ENCODE measurements at places on chromosomes 7 and 10.
A peak's percentile ranks its signal among the peaks of the same experiment; 100 is the strongest.

DNA sequence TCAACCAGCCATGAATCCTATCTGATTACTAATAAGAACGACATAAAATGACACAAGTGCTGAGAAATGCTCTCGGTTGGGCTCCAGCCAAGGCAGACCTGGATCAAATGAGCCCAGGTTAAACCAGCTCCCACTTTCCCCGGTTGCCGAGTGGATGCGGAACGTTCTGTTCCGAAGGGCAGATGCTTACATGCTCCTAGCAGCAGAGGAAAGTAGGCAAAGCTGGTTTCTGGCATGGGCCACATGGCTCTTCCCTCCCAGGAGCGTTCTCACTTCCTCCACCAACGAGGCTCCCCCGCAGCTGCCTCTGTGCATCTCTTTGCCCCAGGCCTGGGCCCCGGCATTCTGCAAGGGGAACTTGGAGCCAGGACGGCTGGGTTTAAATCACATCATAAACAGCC lies 61.8 kb upstream of the SDK1 start:
- no peak for DNase-seq

DNA sequence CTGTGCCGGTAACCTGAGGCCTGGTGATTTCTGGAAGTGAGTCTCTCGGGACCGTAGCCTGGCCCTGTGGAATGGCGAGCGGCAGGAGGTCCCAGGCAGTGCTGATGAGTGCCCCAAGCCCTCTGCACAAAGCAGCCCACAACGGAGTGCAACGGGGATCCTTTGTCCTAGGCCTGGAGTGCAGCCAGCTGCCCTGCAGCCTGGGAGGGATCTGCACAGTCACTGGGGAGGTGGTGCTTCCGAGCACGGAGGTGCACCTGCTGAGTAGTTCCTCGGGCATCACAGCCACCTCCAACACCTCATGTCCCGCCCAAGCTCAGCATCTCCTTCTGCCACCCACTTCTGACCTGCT lies 162.8 kb upstream of the ZMIZ1 start:
- DNase-seq: no peak

DNA sequence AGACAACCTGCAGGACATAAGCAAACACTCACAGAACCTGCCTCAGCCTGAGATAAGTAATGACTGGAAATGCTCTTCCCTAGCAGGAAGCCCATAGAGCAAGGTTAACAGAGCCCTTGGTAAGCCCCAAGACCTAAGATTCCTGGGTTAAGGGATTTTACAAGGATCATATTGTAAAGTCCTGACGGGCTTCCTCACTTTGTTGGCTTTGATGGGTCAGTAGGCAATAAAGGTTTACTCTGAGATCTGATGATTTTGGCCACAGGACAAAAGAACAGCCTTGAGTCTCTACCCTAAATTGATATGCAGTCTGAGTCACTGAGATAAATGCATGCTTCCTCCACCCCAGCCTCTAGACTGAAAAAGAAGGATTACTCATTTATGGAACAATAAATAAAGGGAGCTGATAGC lies 270.8 kb downstream of the HTR7 start:
- DNase-seq: no peak

GRCh38 chr10:103932271-103932670 lies 14.3 kb upstream of the STN1 start:
- DNase-seq: no peak

DNA sequence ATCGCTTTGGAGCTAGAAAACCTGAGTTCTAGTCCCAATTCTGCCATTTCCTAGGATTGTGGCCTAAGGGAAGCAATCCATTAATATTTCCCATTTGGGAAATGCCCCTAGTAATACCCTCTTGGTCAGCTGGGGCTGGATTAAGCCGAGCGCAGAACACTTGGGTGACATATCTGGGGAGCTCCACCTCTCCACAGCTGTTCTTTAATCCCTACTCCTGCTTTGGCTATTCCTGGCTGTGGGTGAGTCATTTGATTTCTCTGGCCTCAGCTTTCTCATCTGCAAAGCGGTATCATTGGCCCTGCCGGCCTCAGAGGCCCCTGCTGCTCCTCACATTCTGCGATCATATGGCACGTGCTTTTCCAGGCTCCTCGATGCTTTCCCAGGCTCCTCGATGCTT lies 108.3 kb downstream of the BUB3 start:
- DNase-seq: no peak

- no peak for DNase-seq
Observed at GRCh38 chr7:107471292-107472070, 1.6 kb downstream of the GPR22 start.

DNA sequence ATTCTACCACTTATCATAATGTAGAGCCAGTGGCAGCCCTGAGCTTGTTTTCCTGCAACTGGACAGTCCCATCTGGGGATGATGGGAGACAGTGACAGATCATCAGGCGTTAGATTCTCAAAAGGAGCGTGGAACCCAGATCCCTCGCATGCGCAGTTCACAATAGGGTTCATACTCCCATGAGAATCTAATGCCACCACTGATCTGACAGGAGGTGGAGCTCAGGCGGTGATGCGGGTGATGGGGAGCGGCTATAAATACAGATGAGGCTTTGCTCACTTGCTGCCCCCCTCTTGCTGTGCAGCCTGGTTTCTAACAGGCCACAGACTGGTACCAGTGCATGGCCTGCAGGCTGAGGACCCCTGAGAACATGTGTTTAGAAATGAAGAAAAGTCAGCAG lies 260.1 kb downstream of the CAMK1D start:
- DNase-seq: no peak

DNA sequence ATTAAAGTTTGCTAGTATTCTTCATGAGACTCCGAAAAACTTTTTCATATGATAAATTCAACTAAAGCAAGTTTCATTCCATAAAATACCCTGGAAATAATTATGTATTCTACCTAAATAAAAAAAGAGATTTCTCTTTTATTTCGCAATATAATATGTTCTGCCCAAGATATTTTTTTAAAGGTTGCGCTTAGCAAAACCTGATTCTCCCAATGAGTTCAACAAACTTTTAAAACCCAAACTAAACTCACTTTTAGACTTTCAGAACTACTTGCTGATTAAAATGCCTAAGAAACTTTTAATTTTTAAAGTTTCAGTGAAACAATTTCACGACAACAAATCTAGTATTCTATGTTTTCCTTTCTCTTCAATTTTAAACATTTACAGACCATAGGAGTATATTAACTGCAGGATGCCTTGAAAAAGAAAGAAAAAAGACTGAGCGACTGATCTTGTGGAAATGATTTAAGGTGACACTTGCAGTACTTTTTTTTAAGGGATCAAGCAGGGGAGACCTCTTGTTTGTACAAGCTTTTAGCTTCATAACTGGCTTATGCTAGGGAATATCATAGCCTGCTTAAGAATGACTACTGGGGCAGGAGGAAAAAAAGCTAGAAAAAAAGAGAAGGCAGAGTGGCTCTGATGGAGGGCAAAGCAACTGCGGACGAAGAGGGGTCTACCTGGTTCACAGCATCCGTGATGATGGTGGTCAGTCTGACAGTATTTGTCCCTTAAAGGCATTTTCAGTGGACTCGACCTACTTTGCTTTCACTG lies 1.5 kb downstream of the ZNF800 start:
- no peak for DNase-seq

DNA sequence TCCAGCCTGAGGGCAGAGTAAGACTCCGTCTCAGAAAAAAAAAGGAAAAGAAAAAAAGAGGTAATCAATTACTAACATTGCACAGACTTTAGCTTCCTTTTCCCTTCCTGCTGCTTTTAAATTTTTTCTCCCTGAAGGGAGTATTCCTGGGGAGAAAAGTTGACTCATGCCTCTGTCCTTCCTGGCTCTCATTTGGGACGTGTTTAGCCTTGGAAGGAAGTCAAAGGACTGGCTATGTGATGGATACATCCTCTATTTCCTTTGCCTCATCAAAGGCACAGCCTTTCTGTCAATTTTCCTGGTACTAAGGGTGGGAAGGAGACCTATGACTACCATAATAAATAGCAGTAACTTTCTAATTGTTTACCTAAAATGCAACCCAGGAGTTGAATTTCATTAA lies 77.6 kb downstream of the ITGA8 start:
- no peak for DNase-seq

GRCh38 chr10:36194276-36194675 lies 552.2 kb upstream of the FZD8 start:
- no peak for DNase-seq

GRCh38 chr10:3503299-3503698 lies 281.7 kb downstream of the KLF6 start:
- DNase-seq: no peak

DNA sequence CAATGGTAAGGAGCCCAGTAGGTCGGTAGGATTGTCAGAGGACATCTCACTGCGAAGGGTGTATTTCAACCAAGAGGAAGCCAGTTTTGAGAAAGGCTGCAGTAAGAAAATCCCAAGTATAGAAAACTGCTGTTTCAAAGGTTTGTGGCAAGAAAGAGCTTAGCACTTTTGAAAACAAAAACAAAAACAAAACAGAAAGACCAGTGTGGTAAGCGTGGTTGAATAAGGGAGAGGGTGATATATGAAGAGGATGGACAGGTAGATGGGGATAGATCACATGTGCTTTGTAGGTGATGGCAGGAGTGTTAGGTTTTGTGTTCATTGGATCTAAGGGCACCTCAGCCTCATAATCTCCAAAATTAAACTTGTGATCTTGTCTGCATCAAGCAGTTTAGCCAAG lies 141.6 kb upstream of the WNT16 start:
- DNase-seq: no peak

DNA sequence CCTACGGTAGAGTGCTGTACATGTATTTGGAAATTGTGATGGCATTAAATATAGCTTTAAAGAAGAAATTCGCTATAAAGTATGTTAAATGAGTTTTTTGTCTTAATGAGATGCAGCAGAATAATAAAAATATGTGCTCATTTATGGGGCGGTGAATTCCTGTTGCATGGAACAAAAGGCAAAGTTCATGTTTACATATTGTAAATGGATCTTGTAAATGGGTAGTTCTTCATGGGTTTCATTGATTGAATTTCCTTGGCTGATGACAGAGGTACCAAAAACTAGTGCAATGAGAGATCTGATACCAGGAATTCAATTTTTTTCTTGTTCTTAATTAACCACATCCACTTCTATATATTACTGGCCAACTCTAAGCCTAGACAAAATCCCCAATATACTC lies 284.2 kb downstream of the SUGCT start:
- no peak for DNase-seq

GRCh38 chr10:15370856-15371701 lies at the start of gene FAM171A1:
FAM171A1 (minus strand) TSS chr10:15371289; CDS start chr10:15371052, 237 bp downstream.
- DNase-seq: peak; percentile 60

DNA sequence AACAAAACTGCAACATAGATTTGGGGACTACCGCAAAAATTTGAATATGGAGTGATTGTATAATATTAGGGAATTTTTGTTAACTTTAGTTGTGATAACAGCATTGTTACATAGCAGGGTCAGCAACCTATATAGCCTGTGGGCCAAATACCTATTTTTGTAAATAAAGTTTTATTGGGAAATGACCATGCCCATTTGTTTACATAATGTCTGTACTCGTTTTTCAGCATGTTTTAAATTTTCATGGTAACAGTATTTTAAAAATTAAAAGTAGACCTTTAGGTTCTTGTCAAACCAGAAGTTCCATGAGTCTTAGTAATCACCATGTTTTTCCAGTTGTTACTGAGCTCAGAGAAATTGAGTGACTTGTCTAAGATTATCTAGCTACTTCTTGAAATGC lies 4.7 kb downstream of the BCAP29 start:
- no peak for DNase-seq

DNA sequence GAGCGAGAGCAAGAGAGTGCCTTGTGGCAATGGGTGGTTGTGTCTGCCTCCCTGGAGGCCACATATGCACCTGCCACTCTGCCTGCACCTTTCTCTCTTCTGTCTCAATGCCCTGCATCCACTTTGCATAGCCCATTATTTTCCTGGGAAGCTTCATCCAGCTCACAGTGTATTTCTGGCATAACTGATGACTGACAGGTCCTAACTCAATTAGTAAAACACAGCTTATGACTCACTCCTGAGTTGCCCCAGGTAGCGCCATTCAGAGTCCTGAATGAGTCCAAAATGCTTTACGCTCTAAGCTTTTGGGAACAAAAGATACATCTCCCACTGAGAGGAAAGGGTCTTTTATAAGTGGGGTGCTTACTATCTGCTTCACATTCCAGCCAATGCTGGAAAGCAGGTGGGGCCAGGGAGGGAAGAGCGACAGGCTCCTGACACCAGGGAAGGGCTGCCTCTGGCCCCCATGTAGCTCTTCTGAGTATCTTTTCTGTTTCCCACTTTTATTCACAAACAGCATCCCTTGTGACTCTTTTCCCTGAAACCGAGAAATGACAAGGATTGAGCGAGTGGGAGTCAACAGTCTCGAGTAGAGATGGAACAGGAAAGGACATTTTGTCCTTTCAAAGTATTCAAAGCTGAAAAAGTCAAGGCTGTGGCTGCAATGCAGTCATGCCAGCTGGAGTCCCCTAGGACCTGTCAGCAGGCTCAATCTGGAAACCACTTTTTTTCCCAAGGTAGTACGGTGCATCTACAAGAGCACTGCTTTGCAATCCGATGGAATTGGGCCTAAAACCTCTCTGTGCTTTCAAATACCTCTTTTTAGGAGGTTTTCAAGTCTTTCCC lies 479.3 kb upstream of the PODXL start:
- no peak for DNase-seq

GRCh38 chr10:103680869-103681236 lies 174.5 kb downstream of the SH3PXD2A start:
- no peak for DNase-seq

GRCh38 chr7:87886875-87887274 lies 10.6 kb downstream of the DBF4 start:
- no peak for DNase-seq

DNA sequence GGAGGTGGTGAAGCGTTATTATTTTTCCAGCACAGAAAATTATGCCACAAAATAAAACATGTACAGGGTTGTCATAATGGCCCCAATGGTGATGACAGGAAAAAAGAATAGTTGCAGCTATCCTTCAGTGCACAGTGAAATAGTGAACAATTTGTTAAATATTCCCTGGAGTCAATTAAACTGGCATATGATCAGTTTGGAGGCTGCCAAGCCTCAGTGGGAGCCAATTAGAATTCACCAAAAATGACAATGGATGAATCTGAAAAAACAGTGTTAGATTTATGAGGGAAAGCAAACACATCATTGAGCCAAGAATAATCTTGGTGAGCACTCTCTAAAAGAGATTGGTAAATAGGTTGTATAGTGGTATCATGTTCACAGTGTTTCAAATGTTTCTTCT lies 146.3 kb downstream of the OTUD1 start:
- DNase-seq: no peak

GRCh38 chr7:136116186-136116585 lies 139.0 kb upstream of the MTPN start:
- DNase-seq: no peak

- DNase-seq: no peak
Observed at GRCh38 chr10:12665501-12665900, 316.2 kb downstream of the CAMK1D start.

DNA sequence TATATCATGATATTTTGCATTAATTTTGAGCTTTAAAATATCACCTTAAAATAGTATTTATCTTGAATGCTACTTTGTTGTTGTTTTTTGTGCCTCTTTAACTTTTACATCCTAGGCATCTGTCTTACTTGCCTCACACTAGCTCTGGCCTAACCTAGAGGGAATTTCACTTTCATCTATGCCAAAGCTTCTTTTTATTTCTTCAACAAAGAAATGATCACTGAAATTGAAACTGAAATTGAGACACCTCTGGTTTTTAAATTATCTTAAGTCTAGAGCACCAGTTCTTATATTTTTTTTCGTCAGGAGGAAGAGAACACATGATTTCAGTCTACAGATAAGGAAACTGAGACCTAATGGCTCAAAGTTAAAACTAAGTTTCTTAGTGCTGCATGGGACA lies 3.5 kb upstream of the SCIN start:
- DNase-seq: no peak

All from left colon (tissue), 2 donors.